Naive B cell (primary cell): ENCODE measurements at places on chromosomes 16 and 17.

DNA sequence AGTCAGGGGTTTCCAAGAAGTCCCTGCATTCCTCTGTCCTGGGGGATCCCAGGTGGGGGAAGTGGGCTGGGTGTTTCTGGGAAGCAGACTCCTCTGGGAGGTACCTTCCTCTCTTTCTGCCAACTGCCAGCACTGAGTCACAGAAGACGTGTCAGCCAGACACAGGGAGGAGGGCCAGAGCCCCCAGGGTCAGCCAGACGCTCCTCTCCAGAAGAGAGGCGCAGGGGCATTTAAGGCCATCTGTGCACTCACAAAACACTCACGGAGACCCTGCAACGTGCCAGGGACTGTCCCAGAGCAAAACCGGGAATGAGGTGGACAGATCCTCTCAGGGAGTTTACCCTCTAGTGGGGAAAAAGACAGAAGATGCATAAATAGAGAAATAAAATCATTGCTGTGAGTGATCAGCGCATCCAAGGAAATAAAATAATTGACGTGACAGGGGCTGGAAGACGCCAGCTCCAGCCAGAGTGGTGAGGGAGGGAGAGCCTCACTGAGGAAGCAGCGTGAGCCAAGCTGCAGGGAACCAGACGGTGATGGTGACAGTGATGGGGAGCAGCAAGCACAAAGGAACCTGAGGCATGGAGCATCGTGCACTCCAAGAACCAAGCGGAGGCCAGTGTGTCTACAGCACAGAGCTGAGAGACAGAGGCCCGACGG is 105.4 kb downstream of the ZNF423 start:
- no peak for DNase-seq

- DNase-seq, result peak; percentile 36
Observed at GRCh38 chr16:88936008-88936555, 40.9 kb downstream of the CBFA2T3 start.

GRCh38 chr16:28182183-28182582 is 29.6 kb downstream of the XPO6 start:
- DNase-seq, result no peak

DNA sequence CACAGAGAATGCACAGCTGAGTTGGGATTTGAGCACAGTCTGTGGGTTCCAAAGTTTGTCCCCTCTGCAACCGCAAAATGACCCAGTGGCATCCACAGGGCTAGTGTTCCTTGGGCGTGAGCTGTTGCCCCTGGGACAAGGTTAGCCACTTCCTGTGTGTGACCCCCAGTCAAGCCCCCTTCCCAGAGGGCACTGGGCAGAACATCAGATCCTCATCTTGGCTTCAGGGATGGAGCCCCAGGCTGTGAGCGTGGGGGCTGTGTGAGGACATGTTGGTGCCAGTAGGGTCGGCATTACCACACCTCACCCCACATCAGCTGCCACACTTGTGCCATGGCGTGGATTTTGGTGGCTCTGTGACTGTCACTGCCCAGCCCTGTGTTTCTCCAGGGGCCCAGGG is 55.3 kb downstream of the USP22 start:
- no peak for DNase-seq

- no peak for DNase-seq
Observed at GRCh38 chr17:3502466-3502865, 26.7 kb downstream of the ASPA start.

DNA sequence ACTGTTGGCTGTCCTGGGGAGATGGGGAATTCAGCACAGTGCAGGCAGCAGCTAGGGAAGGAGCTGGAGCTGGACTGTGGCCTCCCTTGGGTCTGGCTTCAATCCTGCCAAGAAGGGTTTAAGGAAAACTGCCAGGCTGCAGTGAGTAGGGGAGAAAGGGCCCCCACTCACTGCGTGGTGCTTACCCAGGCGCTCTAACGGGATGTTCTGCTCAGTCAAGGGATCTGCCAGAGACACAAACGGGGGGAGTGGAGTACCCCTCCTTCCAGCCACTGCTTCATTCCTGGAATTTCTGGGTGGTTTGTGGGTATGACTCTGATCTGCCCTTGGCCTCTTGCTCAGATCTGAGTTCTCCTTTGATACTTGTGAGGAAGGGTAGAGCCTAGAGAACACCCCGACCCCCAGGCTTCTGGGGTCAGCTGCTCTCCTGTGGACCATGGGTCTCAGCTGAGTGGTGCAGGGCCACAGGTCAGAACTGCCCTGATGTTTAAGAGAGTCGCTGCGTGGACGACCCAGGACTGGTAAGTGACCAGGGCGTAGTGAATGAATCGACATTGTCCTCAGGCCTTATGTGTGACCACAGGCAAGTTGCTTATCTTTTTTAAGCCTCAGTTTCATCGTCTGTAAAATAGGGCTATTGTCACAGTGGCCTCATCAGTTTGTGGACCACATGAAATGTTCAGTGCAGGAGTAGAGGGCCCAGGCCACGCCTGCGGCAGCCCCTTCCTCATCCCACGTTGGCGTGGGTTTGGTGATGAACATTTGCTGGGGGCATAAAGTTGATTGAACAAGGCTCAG is 9.6 kb downstream of the CRISPLD2 start:
- DNase-seq, result no peak

GRCh38 chr16:85524365-85524629 is 88.8 kb upstream of the GSE1 start:
- no peak for DNase-seq

- no peak for DNase-seq
Observed at GRCh38 chr16:11583166-11583565, 3.6 kb downstream of the LITAF start.

DNA sequence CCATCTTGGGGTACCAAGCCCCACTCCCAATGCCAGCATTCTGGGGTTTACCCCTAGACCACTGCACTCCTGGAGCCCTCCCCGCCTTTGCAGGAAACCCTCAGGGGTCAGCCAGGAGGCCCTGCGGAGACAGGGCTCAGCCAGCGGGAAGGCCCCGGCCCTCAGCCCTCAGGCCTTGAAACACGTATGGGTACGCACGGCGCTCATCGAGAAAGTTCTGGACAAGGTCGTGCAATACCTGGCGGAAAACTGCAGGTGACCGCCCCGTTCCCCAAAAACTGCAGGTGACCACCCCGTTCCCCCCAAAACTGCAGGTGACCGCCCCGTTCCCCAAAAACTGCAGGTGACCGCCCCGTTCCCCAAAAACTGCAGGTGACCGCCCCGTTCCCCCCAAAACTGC is 24.7 kb downstream of the SGSM2 start:
- DNase-seq, result no peak

- no peak for DNase-seq
Observed at GRCh38 chr16:56493126-56493525, 26.7 kb downstream of the BBS2 start.

DNA sequence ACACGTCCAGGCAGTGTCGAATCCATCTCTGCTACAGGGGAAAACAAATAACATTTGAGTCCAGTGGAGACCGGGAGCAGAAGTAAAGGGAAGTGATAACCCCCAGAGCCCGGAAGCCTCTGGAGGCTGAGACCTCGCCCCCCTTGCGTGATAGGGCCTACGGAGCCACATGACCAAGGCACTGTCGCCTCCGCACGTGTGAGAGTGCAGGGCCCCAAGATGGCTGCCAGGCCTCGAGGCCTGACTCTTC is 7.2 kb upstream of the CD68 start:
- no peak for DNase-seq

DNA sequence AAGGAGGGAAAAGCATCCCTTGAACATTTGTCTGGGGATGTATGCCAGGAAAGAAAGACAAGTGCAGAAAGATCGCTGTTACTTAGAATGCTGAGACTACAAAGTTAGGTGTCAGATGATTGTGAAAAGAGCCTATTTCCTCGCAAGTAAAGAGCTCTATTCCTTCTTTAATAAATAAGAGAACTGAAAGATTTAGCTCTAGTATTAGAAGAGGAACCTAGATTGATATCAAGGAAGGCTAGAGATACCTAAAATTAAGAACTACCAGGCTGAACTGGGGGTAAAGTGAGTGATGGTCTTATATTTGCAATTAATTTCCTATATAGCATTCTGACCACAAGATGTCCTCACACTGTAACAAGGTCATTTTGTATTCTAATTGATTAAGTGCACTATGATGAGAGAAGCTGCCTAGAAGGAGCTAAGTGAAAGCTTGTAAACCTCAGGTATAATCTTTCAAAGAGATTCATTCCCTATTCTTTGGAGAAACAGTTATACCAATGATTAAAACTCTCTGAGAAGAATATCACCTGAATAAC is 62.3 kb downstream of the SSH2 start:
- peak; percentile 1 for DNase-seq

- DNase-seq, result no peak
Observed at GRCh38 chr16:29023279-29024277, 38.7 kb downstream of the LAT start.

GRCh38 chr17:56319531-56319930 is 166.3 kb downstream of the ANKFN1 start:
- no peak for DNase-seq

GRCh38 chr16:67571981-67572431 is 9.7 kb downstream of the CTCF start:
- no peak for DNase-seq

- DNase-seq, result no peak
Observed at GRCh38 chr17:33497623-33498022, 204.5 kb upstream of the ASIC2 start.

DNA sequence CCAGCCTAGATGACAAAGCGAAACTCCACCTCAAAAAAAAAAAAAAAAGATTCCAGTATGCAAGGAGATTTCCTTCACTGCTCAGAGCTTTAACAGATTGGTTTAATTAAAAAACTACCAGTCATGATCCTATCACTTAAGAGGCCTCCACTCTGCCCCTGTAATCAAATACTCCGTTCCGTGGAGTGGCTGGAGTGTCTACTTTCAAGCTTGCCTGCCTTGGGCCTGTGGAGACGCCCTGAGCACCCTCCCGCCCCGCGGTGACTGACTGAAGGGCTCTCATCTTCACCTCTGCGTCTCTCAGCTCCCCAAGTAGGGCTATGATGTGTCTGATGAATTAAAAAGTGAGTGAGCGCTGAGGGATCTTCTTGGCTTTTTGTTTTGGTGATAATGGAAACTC is 25.3 kb upstream of the TRPV3 start:
- no peak for DNase-seq

GRCh38 chr16:68408428-68408827 is 39.9 kb downstream of the SMPD3 start:
- DNase-seq, result no peak

DNA sequence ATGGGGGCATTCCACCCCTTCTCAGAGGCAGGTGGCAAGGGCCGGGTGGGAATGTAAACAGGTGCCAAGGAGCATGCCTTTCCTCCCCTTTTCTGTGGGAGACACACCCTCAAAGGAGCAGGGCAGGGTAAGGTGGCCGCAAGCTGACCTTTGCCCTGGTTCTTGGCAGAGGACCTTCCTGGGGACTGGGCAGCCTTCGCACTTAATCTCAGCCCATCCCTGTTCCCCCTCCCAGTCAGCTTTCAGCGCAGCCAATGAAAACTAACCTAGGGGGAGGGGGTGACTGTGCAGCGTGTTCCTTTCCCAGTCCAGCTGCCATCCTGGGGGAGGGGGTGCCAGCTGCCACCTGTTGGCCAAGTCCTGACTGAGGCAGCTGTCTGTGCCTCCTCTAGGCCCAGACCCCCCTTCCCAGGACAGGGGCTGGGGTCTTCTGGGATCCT is 2.8 kb downstream of the TRAF4 start:
- DNase-seq, result no peak

- DNase-seq, result no peak
Observed at GRCh38 chr17:2194889-2195335, 108.7 kb downstream of the SMG6 start.

GRCh38 chr17:38598536-38598935 is 7.2 kb downstream of the SRCIN1 start:
- no peak for DNase-seq

DNA sequence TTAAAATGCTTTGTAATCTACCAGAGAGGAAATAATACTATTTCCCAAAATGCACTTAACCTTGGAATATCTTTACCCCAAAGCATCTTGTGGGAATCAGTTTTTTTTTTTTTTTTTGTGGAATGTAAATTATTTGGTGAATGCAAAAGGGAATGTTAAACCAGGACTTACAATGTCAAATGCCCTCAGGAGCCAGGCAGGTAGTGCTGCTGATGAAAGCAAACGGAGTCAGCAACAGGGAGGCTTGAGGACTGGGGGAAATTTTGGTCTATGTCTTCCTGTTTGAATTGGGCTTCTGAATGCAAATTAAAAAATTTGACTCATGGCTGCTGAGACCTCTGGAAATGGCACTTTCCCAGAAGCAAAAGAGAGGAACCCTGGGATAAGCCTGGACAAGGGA is 96.5 kb upstream of the NLRP1 start:
- DNase-seq, result no peak

GRCh38 chr16:49724774-49725173 is 131.1 kb downstream of the ZNF423 start:
- DNase-seq, result no peak

- peak; percentile 88 for DNase-seq
Observed at GRCh38 chr17:20009302-20010098, at the start of gene SPECC1. SPECC1 (plus strand) TSS chr17:20009359; CDS start chr17:20096652, 87,293 bp downstream.

DNA sequence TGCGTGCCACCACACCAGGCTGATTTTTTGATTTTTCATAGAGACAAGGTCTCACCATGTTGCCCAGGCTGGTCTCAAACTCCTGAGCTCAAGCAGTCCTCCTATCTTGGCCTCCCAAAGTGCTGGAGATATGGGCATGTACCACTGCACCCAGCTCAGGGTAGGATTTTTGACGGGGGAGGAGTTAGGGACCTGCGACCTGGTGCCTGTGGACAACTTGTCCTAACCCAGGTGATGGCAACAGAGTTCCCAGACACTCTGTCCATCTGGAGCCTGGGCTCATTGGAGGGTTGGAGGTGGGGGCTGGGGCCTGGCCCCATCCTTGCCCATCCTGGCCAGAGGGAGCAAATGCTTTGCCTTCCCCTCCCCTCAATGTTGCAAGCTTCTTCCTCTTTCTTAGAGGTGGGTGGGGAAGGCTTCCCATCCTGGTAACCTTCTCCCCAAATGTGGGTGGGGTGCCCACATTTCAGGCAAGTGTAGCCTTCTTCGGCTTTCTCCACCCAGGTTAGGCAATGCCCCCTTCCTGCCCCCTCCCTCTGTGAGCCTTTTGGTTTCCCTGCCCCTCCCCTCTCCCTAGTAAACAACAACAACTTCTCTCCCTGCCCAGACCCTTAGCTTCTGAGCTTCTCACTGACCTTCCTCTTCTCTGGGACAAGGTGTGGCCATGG is 24.9 kb downstream of the RARA start:
- DNase-seq, result no peak

DNA sequence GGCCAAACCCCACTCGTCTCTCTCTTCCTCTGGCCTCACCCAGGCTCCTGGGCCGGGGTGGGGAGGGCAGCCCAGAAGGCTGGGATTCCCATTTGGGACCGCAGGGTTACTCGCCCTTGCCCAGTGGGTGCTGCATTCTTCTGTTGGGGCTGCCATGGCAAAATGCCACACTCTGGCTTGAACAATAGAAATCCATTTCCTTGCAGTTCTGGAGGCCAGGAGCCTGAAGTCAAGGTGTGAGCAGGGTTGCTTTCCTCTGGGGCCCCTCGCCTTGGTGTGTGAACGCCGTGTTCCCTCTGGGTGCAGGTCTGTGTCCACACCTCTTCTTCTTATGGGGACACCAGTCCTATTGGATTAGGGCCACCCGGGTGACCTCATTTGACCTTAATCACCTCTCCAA is 105.8 kb upstream of the GSE1 start:
- no peak for DNase-seq

GRCh38 chr17:83106913-83107655 is 27.7 kb downstream of the METRNL start:
- no peak for DNase-seq

GRCh38 chr16:68768175-68768574 is 31.1 kb downstream of the CDH1 start:
- no peak for DNase-seq

- no peak for DNase-seq
Observed at GRCh38 chr17:77601054-77601979, 357.2 kb upstream of the TNRC6C start.
